Spleen (tissue), 13 donors: ENCODE measurements at places on chromosomes 4 and X.

- no peaks in the 10 kb centered on the region for H3K4me1 ChIP-seq
- H3K27ac ChIP-seq: no peak overlapping the region
- H3K36me3 ChIP-seq: no peaks in the 10 kb centered on the region
- no peak for DNase-seq
These were observed 193.5 kb downstream of the CFAP299 start for GRCh38 chr4:80529026-80529425.

DNA sequence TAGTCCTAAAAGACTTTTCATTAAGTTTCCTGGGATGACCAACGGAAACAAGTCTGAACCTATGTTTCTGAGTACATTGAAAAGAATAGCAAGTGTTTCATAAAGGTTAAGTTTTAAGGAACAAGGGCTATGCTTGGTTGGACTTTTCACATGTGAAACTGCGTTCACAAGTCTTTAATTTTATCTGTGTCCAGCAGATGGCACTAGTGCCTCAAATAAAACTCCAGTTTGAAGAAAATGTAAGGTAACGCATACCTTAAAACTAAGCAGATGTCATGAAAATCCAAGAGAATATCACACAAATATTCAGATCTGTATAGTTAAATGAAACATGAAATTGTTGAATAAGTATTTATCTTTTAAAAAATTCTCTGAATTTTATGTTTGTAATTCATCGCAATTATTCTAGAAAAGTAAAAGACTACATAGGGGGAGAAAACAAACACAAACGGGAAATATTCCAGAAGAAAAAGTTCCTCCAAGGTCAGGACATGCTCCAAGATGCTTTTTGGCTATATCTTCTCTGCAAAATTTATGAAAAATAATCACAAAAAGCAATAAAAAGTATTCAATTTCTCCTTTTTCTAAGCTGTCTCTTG is 89.6 kb upstream of the MAD2L1 start:
- H3K4me1 ChIP-seq: no peaks in the 10 kb centered on the region
- no peak overlapping the region for H3K4me3 ChIP-seq
- no peak overlapping the region for H3K27ac ChIP-seq

DNA sequence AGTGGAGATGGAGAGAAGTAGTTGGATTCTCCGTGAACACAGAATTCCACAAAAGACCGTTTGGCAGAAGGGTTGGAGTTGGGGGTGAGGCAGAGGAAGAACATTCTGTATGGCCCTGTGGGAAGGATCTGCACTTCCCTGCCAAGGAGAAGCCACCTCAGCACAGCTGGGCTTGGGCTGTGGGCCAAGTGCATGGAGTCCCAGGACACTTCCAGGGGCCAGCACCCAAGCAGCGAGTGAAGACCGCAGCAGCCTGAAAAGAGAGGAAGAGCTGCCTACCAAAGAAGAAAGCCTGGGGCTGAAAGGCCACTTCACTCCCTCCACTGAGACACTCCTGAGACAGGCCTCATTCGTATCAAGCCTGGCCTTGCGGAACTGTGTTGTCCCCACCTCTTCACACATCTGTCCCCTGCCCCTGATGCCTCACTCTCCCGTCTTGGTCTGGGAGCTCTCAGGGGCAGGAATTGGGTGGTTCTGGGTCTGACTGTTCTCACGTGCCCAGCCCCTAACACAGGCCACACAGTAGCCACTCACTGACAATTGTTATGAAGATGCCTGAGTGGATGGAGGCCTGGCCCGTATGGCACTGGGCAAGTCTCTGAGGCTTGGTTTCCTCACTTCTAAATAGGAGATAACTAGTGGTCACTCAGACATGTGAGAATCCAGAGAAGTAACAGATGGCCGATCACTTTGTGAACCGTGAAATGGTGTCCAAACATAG is 3.3 kb upstream of the AWAT2 start:
- no peak overlapping the region for H3K4me3 ChIP-seq
- no peak overlapping the region for H3K27ac ChIP-seq
- no peak for DNase-seq

DNA sequence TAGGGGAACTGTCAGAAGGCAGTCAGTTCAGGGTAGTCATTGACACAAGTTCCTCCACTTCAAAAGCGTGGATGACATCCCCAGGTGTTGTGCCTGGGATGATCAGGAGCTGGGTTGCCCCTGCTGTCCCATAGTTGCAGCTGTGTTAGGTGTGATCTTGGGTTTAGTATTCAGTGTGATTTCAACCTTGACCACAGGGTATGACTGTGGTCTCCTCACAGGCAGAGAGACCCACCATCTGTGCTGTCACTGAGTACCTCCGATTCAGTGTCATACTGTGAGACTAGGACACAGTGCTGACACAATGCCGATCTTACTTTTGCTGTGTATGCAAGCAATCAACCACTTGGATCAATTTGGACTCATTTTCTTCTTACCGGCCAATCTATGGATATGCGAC is 25.2 kb downstream of the FOXR2 start:
- H3K36me3 ChIP-seq: no peaks in the 10 kb centered on the region
- H3K27ac ChIP-seq: no peak overlapping the region
- no peak overlapping the region for H3K4me3 ChIP-seq
- H3K27me3 ChIP-seq: no peaks in the 10 kb centered on the region
